ENCODE measurements at places on chromosomes 5 and 9.

- DNase-seq: no peak
Observed at GRCh38 chr5:1011741-1012312, 3.2 kb downstream of the NKD2 start.

DNA sequence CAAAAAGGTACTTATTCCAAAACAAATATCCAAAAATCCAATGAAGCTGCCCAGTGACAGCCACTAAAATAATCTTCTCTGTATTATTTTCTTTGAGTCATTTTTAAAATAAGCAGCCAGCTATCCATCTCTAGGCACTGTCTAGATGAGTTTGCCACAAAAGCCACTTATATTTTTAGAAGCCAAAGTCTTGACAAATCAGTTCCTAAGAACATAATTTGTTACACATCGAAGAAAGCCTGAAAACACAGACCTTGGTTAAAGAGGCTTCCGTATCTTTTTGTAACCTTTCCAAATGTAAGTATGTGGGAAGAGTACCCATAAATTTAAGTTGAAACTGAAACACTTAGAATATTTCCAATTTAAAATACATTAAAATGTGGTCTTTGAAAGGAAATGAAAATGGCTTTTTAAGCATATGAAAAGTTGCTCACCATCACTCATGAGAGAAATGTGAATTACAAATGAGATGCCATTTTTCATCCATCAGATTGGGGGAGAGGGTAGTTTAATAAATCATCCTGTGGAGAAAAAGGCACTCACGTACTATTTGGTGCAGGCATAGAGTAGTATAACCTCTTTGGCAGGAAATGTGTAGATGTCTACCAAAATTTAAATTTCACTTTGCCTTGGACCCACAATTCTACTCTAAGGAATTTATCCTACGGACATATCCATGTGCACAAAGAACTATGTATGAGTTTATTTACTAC, 180.4 kb downstream of the MLLT3 start:
- no peak for DNase-seq

GRCh38 chr9:132708239-132708638, 38.0 kb downstream of the GTF3C4 start:
- DNase-seq: no peak

DNA sequence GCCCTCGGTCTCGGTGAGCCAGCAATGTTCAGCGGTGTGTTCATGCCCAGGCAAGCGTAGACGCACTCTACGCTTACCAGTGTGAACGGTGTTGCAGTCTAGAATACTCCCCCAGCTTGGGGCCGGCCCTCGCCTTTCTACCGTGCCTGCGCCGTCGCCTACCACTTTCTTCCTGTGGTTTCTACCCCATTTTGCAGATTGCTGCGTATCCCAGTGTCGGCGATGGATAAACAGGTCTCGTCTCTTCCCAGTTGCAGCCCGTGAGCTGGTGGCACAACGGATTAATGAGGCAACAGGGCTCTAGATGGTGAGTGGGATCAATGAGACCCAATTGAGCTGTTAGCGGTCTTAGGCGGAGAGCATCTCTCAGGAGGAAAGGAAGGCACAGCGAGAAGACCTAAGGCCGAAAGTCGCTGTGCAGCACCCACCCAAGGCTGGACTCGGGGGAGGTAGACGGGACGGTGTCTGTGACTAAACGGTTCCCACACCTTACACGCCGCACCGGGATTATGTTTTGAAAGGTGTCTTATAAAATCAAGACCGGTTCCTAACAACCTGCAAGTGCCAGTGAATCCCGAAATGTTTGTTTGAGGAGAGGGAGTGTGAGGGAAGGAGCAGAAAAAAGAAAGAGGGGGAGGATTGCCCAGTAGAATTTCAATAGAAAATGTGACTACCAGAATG, 5.8 kb downstream of the OTP start:
- no peak for DNase-seq

DNA sequence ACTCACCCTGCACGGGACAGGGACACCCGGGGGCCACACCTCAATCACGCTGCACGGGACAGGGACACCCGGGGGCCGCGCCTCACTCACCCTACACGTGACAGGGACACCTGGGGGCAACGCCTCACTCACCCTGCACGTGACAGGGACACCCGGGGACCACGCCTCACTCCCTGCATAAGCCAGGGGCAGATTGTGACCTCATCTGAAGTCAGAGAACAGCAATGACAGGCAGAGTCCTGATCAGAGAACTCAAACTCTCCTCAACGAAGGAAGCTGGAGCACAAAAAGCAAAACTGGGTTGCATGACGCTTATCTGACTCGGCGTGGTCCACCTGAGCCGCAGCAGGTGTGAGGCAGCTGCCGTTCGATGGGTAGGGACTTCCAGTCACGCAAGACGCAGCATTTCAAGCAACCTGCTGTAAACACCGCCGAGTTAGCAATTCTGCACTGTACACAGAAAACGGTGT, 3.2 kb downstream of the TERT start:
- DNase-seq: no peak
